Activated naive CD4-positive, alpha-beta T cell treated with anti-CD3 and anti-CD28 coated beads for 36 hours (primary cell): ENCODE measurements at places on chromosomes 4 and X. TPM values are rescaled to one million over a fixed set of nuclear protein-coding genes. Genes with fewer than 3 reads are reported as not detected.

- peaks cover 3% of the 10 kb centered on the region for H3K27me3 ChIP-seq
- H3K4me3 ChIP-seq = no peak overlapping the region
- H3K36me3 ChIP-seq = no peaks in the 10 kb centered on the region
- H3K4me1 ChIP-seq = no peaks in the 10 kb centered on the region
- no peak overlapping the region for H3K27ac ChIP-seq
- DNase-seq = no peak
Observed at GRCh38 chr4:102139932-102140331, 205.3 kb downstream of the SLC39A8 start.

- no peaks in the 10 kb centered on the region for H3K36me3 ChIP-seq
- H3K4me3 ChIP-seq = no peak overlapping the region
- H3K27ac ChIP-seq = no peak overlapping the region
- H3K4me1 ChIP-seq = no peaks in the 10 kb centered on the region
- DNase-seq = peak; percentile 34
Observed at GRCh38 chrX:107324493-107325310, 118.3 kb downstream of the DNAAF6 start.

The C4orf46 gene
- total RNA-seq = 20.9 TPM

GRCh38 chrX:123814343-123814742, 45.5 kb upstream of the XIAP start:
- no peaks in the 10 kb centered on the region for H3K36me3 ChIP-seq
- H3K27me3 ChIP-seq = no peaks in the 10 kb centered on the region
- DNase-seq = no peak
- H3K4me3 ChIP-seq = no peak overlapping the region
- H3K27ac ChIP-seq = no peak overlapping the region

The TKTL2 gene
- not detected for total RNA-seq

The GYPE gene
- total RNA-seq = 0.24 TPM

The CXCL11 gene
- total RNA-seq = not detected

GRCh38 chr4:137180349-137180748, 351.9 kb downstream of the PCDH18 start:
- no peak for DNase-seq
- H3K36me3 ChIP-seq = no peaks in the 10 kb centered on the region

DNA sequence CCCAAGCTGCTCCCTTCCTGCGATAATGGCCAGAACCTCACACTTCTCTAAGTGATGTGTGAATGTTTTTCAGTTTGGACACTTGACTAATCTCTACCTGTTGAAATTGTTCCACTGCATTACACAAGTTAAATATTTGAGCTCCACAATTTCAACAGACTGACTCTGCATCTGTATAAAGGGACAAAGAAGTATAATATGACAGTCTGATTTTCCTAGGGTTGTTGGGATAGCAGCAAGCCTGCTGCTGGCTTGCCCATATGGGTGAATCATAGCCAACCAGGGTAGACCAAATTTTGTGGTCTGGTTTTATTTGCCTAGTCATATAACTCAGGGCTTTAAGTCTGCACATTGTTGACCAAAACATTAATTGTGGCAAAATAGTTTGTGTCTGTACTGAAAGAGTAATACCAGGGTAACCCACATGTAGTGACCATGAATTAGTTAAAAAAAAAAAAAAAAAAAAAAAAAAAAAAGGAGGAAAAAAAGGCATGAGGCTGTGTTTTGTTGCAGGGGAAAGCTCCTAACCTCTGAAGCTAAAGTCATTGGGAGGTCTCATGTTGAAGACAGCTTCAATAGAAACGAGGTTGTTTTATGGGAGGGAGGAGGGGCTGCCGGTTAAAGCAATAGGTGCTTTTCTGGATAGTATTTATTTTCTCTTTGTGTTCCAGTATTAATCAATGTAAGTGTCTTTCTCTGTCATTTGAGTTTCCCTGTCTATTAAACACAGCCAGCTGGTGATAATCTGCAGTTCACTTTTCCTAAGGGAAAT, 534.2 kb downstream of the RAB28 start:
- H3K36me3 ChIP-seq = no peaks in the 10 kb centered on the region
- no peaks in the 10 kb centered on the region for H3K27me3 ChIP-seq
- no peak for DNase-seq
- H3K27ac ChIP-seq = no peak overlapping the region

GRCh38 chr4:47031011-47031678, at the start of gene GABRB1:
Gene GABRB1 (plus strand): TSS chr4:47031567.
- no peaks in the 10 kb centered on the region for H3K36me3 ChIP-seq
- H3K27me3 ChIP-seq = peaks cover 40% of the 10 kb centered on the region
- DNase-seq = no peak
- no peak within 1 kb of the TSS for H3K27ac ChIP-seq
- H3K4me3 ChIP-seq = peak within 1 kb of the TSS; percentile 58

The NPY2R gene
- total RNA-seq = not detected

The LDB2 gene
- total RNA-seq = not detected

GRCh38 chr4:123606336-123606735, 209.7 kb downstream of the SPRY1 start:
- H3K4me1 ChIP-seq = peaks cover 10% of the 10 kb centered on the region
- no peak for DNase-seq
- H3K4me3 ChIP-seq = no peak overlapping the region
- H3K27ac ChIP-seq = no peak overlapping the region
- H3K36me3 ChIP-seq = no peaks in the 10 kb centered on the region

- DNase-seq = no peak
- no peak overlapping the region for H3K27ac ChIP-seq
- no peaks in the 10 kb centered on the region for H3K36me3 ChIP-seq
- no peak overlapping the region for H3K4me3 ChIP-seq
- no peaks in the 10 kb centered on the region for H3K4me1 ChIP-seq
- peaks cover 2% of the 10 kb centered on the region for H3K27me3 ChIP-seq
Observed at GRCh38 chr4:144709159-144709558, 63.2 kb downstream of the HHIP start.

The PPP1R2C gene
- not detected for total RNA-seq

The PI4K2B gene
- 38.0 TPM for total RNA-seq

DNA sequence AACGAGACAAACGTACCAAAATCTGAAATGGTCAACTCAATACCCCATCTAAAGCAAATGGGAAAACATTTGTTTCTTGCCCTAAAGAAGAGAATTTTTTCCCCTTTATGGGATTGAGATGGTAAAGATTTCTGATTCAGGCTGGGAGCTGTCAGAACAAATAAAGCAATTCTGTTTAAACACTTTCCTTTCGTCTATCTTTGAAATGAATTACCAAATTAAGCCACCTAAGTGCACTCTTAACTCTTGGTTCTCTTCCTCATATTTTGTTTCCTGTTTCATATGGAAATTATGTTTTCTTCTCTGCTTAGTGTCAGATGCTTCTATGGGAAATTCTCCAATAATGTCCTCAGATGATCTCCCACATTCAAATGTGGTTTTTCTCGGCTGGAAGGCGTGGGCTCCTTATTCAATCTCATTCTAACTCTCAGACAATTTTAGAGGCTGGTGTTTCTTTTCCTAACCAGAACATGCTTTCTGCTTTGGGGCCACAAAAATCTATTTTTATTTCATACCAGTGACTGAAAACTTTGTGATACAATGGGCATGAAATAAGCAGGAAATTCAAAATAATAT, 50.3 kb upstream of the HPF1 start:
- H3K27ac ChIP-seq = no peak overlapping the region
- H3K27me3 ChIP-seq = no peaks in the 10 kb centered on the region
- H3K36me3 ChIP-seq = no peaks in the 10 kb centered on the region

- H3K27ac ChIP-seq = no peak overlapping the region
- no peak for DNase-seq
- peaks cover 15% of the 10 kb centered on the region for H3K4me1 ChIP-seq
- peaks cover 33% of the 10 kb centered on the region for H3K36me3 ChIP-seq
Observed at GRCh38 chrX:48458711-48459110, 11.3 kb downstream of the SLC38A5 start.

DNA sequence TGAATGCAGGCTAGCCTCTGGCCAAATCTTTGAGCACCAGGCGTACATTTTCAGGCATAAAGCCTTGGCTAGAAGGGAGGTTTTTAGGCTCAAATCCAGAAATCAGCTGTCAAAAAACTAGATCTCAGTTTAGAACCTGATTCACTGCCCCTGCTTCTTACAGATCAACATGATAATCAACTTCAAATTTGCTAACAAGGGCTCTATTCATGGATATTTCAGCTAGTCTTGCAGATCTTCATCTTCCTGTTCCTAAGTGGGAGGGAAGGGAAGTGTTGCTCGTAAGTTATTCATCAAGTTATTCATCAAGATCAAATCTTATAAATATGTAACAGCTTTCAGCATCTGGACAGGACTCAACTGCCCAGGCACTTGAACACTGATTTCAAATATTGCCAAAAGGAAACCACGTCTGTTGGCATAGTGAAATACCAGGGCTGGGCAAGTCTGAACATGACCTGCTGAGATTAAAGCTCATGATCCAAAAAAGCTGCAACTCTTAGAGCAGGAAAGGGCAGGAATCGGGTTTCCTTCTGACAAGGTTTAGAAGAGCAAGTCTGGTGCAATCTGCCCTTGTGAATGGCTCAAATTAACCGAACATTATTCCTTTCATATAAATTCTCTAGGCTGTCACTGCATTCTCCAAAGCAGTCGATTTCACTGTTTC, 200.3 kb downstream of the PDGFC start:
- H3K4me3 ChIP-seq = no peak overlapping the region
- no peaks in the 10 kb centered on the region for H3K36me3 ChIP-seq
- no peak for DNase-seq
- no peak overlapping the region for H3K27ac ChIP-seq
